ENCODE measurements at places on chromosomes 12 and 14.
A peak's percentile ranks its signal among the peaks of the same experiment; 100 is the strongest.

- no peak for DNase-seq
Measured at GRCh38 chr14:35470755-35471154, 63.2 kb upstream of the INSM2 start.

DNA sequence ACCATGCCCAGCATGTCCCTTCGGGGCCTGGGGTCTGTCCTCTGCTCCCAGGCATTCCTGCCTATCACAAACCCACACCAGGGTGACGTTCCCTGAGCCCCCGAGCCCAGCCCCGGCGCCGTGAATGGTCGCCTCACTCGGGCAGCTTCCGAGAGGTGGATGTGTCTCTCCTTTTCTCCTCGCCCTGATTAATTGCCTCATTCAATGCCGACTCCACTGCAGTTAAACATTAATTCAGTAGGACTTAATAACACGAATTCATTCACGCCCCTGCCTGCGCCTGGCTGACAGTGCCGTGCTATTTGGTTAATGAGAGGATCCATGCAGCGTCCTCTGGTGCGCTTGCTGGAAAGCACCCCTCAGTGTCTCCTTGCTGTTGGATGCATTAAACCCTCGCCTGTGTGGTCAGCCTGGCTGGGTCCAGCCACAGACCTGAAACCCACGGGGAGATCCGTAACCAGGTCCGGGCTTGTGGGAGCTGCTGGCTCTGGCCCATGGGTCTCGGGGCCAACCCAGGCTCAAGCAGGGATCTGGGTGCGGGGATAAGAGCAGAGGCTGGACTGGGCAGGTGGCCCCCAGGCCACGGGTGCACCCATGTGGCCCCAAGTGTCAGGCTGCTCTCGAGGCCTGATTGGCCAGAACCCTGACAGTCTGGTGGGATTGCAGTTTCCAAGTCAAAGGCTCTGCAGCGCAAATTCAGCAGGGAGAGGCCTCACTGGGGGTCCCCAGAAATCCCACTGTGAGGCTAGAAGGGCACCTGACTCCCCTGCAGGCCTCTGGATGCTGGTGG, 55.4 kb downstream of the FBRSL1 start:
- DNase-seq, result no peak

- DNase-seq, result no peak
Measured at GRCh38 chr12:61869796-61870195, 390.4 kb upstream of the USP15 start.

GRCh38 chr14:87813211-87813610, 179.8 kb downstream of the GALC start:
- no peak for DNase-seq

- no peak for DNase-seq
Measured at GRCh38 chr12:57741413-57741789, 2.9 kb upstream of the AGAP2 start.

GRCh38 chr14:100071545-100071944, 6.3 kb downstream of the EVL start:
- DNase-seq, result no peak

DNA sequence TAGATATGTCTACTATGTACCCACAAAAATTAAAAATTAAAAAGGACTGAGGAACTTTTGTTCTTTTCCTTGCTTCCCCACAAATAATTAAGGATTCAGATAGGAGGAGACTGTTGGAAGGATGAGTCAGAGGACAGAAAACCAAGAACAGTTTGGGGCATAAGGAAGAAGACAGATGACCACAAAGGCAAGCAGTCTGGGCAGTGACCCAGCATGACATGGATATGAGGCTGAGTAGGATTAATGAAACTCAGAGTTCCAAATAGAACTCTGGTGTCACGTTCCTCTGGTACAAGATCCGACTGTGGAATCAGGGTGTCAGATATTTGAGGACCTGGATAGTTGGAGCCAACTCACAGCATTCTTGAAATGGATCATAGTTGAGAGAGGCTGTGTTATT, 89.3 kb upstream of the SLC38A4 start:
- no peak for DNase-seq

DNA sequence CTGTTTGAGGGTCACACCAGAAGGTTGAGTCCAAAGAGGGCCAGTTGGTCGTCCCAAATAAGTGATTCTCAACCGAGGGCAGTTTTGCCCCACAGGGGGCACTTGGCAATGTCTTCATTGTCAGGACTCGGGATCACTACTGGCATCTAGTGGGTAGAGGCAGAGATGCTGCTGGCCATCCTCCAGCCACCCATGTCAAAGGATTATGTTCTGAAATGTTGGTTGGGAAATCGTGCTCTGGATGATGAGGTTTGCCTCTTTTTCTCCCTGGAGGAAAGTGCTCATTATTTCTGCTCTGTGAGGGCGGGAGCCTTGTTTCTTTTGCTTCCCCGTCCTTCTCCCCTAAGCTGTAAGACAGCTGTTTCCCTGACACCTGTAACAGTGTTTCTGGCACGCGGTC, 3.6 kb downstream of the ZNF839 start:
- DNase-seq, result no peak

- no peak for DNase-seq
Measured at GRCh38 chr12:7608184-7608911, 57.4 kb downstream of the APOBEC1 start.

- peak; percentile 85 for DNase-seq
Measured at GRCh38 chr14:93959239-93960107, 16.9 kb downstream of the ASB2 start.

GRCh38 chr12:116303929-116304328, 26.4 kb upstream of the MED13L start:
- DNase-seq, result no peak

- no peak for DNase-seq
Measured at GRCh38 chr12:49577589-49578315, 9.8 kb upstream of the MCRS1 start.

GRCh38 chr12:97638739-97639138, 176.1 kb downstream of the RMST start:
- DNase-seq, result no peak

DNA sequence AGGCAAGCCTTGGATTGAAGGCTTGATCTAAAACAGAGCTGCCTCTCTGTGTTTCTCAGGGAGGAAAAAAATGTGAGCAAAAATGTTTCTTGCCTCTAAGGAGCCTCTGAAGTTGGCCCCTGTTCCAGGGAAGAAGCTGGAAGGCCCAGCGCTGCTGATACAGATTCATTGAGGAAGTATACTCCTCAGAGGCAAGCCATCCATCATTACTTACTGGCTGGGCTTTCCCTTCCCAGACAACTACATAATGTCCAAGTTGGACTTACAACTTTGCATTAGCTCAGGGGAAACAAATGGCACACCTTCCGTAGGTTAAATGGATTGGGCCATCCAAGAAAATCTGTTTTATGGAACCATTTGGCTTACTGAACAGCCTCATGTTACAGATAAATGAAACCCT, 263.7 kb upstream of the SEL1L start:
- no peak for DNase-seq

DNA sequence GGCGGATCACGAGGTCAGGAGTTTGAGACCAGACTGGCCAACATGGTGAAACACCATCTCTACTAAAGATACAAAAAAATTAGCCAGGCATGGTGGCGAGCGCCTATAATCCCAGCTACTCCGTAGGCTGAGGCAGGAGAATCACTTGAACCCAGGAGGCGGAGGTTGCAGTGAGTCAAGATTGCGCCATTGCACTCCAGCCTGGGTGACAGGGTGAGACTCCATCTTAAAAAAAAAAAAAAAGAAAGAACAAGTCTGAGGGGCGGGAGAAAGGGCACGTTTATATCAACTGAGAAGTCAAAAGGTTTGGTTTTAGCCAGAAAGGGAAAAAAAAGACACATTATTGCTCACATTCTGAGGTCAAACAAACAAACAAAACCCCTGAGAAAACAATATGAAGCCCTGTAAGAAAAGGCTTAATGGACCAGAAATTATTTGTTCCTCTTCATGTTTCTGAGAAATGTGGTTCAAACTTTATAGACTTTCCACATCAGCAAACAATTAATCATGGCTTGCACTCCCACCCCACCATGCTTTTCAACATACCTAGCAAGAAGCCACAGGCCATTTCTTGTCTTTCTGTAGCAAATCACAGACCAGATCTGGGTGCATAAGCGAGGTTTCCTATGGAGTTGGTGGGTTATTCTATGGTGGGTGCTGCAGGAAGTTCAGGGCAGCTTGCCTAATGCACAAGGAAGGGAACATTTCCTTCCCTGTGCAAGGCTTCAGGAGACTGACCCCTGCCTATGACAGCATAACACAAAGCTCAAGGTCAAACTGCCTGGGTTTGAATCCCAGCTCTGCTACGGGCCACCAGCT, 80.1 kb downstream of the SSPN start:
- no peak for DNase-seq

DNA sequence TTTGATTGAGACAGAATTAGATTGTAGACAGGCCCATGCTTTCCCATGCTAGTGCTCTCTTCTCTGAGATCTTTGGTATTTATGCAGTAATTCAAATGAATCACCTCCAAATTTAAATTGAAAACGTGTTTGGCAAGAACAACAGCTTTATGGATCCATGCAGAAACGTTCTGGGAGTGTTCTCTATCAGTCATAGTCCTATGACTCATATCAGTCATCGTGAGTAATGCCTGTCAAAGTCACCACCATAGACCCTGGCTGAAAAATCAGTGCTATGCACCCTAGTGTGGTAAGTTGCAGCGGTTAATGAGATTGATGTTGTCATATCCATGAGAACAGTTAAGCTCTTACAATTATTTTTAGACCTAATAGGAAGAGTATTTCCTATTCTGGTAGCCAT, 90.1 kb upstream of the FOXG1 start:
- DNase-seq, result no peak

GRCh38 chr12:68445824-68446223, 113.7 kb upstream of the MDM1 start:
- DNase-seq, result no peak

- no peak for DNase-seq
Measured at GRCh38 chr14:72790887-72791566, 102.9 kb downstream of the DPF3 start.
